ENCODE measurements at places on chromosomes 2 and 18.
A peak's percentile ranks its signal among the peaks of the same experiment; 100 is the strongest.

- no peak for DNase-seq
- no peaks in the 10 kb centered on the region for H3K36me3 ChIP-seq
- no peak overlapping the region for H3K27ac ChIP-seq
- no peaks in the 10 kb centered on the region for H3K4me1 ChIP-seq
- H3K4me3 ChIP-seq: no peak overlapping the region
- H3K27me3 ChIP-seq: no peaks in the 10 kb centered on the region
Observed at GRCh38 chr18:66872277-66872676, 268.4 kb upstream of the CDH19 start.

- H3K27ac ChIP-seq: no peak overlapping the region
- H3K27me3 ChIP-seq: no peaks in the 10 kb centered on the region
- no peak for DNase-seq
- H3K36me3 ChIP-seq: no peaks in the 10 kb centered on the region
Observed at GRCh38 chr2:187168720-187169713, 279.0 kb downstream of the CALCRL start.

DNA sequence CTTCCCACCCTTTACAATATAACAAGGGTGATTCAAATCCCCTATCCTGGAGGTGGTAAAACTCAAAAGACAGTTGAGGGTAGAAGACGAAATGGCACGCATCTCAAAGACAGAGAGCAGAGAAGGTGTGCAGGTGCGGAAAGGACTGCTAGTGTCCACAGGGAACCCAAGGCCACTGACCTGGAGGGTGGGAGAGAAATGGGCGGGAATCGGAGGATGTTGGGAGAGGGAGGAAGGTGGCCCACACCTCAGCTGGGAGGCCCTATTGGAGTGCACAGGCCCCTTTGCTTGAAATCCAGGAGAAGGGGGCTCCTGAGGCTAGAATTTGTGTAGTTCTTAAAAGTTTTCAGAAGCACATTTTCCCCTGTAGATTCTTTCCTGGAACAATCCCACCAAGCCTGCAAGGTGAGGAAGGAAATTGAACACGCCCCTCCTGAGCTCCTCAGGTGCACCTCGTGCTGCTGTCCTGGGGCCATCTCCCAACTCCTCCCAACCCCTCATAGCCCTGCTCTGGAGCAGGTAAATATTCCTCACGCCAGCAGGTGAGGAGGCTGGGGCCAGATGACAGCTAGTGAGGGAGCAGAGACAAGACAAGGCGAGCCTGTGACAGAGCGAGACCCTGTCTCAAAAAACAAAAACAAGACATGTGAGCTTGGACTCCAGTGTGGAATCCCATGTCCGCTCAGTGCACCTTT is 99.3 kb downstream of the MCFD2 start:
- no peaks in the 10 kb centered on the region for H3K4me1 ChIP-seq
- DNase-seq: peak; percentile 14

DNA sequence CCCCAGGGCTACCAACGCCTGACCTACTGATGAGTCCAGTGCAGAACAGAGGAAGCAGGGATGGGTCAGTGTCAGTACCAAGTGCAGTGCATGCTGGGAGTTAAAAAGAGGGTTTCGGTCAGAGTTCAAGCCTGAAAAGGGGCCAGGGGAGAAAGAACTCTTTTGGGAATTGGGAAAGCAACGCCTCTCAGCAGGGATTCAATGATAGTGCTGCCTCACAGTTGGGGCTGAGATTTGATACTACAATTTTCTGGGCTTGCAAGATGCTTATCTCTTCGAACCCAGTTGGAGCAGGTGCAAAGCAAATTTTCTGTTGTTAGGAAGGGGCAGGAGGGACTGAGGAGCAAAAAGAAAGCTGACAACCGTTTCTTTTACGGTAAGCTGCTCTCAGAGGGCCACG is 82.6 kb downstream of the CERKL start:
- peaks cover 14% of the 10 kb centered on the region for H3K27me3 ChIP-seq
- peaks cover 1% of the 10 kb centered on the region for H3K4me1 ChIP-seq
- no peaks in the 10 kb centered on the region for H3K36me3 ChIP-seq
- DNase-seq: no peak
- H3K4me3 ChIP-seq: no peak overlapping the region

- no peak overlapping the region for H3K27ac ChIP-seq
- DNase-seq: no peak
- H3K4me1 ChIP-seq: no peaks in the 10 kb centered on the region
- peaks cover 42% of the 10 kb centered on the region for H3K27me3 ChIP-seq
- no peak overlapping the region for H3K4me3 ChIP-seq
- H3K36me3 ChIP-seq: peaks cover 2% of the 10 kb centered on the region
Observed at GRCh38 chr2:112849956-112850355, 13.4 kb upstream of the IL1B start.

DNA sequence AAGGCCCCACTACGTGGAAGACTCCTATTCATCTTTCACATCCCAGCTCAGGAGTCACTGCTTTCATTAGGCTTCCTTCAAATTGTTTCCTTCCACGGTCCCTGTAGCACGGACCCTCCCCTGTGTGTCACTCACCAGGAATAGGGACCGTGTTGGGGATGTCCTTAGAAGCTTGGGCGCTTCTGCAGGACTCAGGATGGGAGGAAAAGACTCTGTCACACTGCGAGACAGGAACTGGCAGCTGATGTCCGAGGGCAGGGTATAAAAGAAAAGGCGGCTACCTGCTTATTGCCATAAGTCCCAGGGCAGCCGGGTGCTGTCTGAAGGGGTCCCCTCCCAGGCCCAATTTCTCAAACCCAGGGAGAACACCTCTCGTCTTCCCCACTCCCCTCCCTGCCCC is 79.1 kb downstream of the BCL2L11 start:
- peaks cover 3% of the 10 kb centered on the region for H3K4me1 ChIP-seq
- peaks cover 21% of the 10 kb centered on the region for H3K27me3 ChIP-seq
- no peak overlapping the region for H3K4me3 ChIP-seq
- DNase-seq: peak; percentile 7
- peaks cover 7% of the 10 kb centered on the region for H3K36me3 ChIP-seq
- no peak overlapping the region for H3K27ac ChIP-seq

Data from activated CD8-positive, alpha-beta memory T cell treated with anti-CD3 and anti-CD28 coated beads, Interleukin-2, amount 10 ng/mL, durations not matched to agents 7 days and 5 days (primary cell).